ENCODE measurements at places on chromosomes 7 and 10.

DNA sequence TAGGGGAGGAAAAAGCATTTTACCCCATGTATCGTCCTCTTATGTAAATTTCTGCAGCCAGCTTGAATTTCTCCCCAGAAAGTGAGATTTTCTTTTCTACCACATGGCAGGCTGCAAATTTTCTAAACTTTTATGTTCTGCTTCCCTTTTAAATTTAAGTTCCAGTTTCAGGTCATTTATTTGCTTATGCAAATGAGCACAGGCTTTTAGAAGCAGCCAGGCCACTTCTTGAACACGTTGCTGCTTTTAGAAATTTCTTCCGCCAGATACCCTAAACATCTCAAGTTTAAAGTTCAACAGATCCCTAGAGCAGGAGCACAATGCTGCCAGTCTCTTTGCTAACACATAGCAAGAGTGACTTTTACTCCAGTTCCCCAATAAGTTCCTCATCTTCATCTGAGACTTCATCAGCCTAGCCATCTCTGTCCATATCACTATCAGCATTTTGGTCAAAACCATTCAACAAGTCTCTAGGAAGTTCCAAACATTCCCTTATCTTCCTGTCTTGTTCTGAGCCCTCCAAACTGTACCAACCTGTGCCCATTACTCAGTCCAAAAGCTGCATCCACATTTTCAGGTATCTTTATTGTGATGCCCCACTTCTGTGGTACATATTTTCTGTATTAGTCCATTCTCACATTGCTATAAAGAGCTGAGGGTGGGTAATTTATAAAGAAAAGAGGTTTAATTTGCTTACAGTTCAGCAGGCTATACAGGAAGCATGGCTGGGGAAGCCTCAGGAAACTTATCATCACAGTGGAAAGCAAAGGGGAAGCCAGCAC lies 16.3 kb downstream of the EZH2 start:
- DNase-seq: no peak

- no peak for DNase-seq
These were observed 66.8 kb upstream of the CYP26C1 start for GRCh38 chr10:92993699-92994272.

- peak; percentile 38 for DNase-seq
These were observed 138.2 kb downstream of the SVIL start for GRCh38 chr10:29496341-29497162.

- no peak for DNase-seq
These were observed 135.3 kb upstream of the CCDC6 start for GRCh38 chr10:60041489-60042133.

- no peak for DNase-seq
These were observed 65.3 kb upstream of the AQP1 start for GRCh38 chr7:30846378-30846777.

DNA sequence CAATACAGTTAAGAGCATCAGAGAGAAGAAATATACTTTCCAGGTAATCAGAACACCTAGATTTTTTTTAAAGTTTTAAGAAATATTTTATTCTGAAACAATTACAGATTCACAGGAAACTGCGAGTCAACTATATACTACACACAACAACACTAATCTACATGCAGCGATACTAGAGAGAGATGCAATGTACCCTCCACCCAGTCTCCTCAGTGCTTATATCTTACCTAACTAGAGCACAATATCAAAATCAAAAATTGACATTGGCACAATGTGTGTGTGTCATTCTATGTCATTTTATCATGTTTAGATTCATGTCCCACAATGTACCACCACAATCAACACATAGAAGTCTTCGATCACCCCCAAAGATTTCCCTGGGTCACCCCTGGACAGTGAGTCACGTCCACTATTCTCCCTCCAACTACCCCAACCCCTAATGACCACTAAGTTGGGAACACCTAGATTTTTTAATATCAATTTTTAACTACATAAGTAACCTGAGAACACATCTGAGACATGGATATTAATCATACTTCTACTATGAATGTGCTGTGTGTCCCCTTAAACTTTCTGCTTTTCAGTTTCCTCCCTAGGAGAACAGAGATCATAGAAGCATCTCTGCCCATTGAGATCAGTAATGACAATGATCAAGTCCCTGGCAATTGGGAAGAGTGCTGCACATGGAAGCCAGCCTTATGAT lies 86.5 kb downstream of the GSAP start:
- no peak for DNase-seq

DNA sequence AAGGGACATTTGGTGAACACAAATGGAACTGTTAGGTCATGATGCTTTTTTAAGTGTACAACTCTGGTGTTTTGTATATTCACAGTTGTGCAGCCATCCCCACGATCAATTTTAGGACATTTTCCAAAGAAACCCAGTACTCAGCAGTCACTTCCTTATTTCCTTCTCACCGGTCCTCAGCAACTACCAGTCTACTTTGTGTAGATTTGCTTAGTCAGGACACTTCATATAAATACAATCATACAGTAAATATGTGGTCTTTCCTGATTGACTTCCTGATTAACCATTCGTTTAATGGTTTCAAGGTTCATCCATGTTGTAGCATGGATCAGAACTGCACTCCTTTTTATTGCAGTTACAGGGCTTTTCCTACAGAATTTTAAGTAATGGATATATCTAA lies 14.4 kb downstream of the SGPL1 start:
- DNase-seq: no peak

GRCh38 chr10:126928274-126928673 lies 23.0 kb downstream of the DOCK1 start:
- DNase-seq: no peak

DNA sequence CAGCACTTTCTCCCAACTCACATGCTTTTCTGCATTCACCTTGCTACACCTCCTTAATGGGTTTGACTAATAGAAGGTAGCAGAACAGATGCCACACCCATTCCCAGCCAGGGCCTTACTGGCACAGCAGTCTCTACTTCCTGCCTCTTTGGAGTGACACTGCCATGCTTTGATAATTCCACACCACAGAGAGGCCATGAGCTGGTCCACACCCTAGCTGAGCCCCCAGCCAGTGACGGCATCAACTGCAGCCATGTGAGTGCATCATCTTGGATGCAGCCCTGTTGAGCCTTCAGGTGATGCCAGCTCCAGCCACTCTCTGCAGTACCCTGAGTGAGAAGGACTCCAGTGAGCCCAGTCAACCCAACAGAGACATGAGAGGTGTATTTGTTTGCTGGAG lies 27.5 kb upstream of the EZH2 start:
- DNase-seq: no peak

- no peak for DNase-seq
These were observed 31.5 kb downstream of the TCF7L2 start for GRCh38 chr10:112981553-112981952.

- DNase-seq: no peak
These were observed 63.7 kb upstream of the BAIAP2L1 start for GRCh38 chr7:98464558-98464940.

GRCh38 chr10:70906031-70906783 lies 17.8 kb upstream of the PCBD1 start:
- DNase-seq: no peak

- DNase-seq: no peak
These were observed 6.2 kb downstream of the VWA2 start for GRCh38 chr10:114245121-114245791.

DNA sequence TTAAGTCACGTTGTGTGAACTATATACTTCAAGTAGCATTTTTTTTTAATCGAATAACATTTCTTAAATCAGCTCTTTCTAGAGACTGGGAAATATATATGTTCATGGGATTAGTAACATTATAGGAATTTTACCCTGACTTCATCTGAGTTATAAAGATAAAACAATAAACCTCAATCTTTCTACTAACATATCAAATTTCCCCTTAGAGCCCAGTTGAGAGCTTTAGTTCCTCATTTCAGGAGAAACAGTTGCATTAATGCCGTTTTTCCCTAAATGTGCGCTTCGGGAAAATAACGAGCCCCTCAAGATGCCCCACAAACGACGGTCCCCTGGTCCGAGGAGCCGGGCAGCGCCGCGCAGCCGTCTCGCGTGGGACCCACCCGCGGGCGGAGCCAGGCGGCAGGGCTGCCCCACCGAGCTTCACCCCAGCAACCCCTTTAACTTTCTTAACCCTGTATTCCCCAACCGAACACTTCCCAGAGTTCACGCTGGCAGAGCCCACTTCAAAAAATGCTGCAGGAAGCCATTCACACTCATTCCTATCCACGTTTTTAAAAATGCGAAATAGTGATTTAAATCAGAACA lies 152.5 kb upstream of the YAE1 start:
- DNase-seq: no peak

DNA sequence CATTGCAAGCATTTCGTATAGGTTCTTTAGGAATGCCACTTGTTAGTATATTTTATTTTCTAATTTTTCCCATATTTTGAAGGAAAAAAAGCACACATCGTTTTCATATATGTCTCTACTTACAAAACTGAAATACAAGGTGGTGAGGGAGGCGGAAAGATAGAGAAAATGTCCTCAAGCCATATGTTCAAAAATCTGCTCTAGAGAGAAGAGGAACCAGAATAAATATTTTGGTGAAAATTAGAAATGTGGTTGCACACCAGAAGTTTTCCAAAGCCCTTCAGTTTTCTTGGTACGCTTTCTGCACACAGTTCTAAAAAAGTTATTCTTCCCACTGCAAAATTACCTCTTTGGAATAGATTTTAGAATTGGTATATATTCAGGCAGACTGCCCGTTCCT lies 107.4 kb upstream of the RHOBTB1 start:
- no peak for DNase-seq

- DNase-seq: no peak
These were observed 20.0 kb downstream of the VSIR start for GRCh38 chr10:71753091-71753959.
